ENCODE measurements at places on chromosomes 16 and 17.

GRCh38 chr17:1095090-1095852 lies 84.5 kb downstream of the ABR start:
- DNase-seq, result no peak

GRCh38 chr17:13787636-13788035 lies 185.9 kb upstream of the HS3ST3A1 start:
- no peak for DNase-seq

- DNase-seq, result no peak
Measured at GRCh38 chr16:67948015-67948414, 4.1 kb upstream of the LCAT start.

DNA sequence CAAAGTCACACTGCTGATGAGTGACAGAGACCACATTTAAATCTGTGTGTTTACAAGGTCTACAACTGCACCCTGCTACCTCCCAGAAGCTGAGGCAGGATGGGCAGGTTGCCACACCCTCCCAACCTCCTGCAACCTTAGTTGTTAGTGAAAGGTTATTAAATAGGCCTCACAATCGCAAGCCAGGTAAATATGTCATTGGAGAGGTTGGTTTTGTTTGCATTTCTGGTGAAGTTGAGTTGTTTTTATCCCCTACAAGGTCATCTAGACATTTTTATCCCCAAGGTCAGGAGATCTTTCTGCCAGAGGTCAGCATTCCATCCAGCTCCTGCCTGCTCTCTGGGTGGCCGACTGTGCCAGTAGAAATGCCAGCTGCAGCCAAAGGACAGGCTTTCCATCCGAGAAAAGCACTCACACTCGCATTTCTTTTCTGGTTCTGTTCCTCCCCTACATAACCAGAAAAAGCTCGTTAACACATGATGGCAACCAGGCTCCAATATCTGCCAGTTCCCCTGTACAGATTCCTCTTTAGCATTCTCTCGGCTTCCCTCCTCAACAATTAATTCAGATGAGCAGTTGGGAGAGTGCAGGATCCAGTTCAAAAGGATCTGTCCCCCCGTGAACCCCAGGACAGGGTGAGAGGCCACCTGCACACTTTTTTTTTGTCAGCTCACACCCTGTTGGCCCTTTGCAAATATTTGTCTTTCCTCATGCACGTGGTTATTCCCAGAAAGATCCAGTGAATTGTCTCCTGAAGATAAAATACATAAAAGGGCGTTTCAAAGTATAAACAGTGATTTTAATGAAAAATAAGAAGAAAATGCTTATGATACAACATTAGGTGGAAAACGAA lies 562.8 kb downstream of the MAF start:
- no peak for DNase-seq

- DNase-seq, result no peak
Measured at GRCh38 chr16:23734176-23734893, 20.5 kb upstream of the CHP2 start.

GRCh38 chr16:88747588-88748301 lies 37.3 kb downstream of the PIEZO1 start:
- DNase-seq, result no peak

DNA sequence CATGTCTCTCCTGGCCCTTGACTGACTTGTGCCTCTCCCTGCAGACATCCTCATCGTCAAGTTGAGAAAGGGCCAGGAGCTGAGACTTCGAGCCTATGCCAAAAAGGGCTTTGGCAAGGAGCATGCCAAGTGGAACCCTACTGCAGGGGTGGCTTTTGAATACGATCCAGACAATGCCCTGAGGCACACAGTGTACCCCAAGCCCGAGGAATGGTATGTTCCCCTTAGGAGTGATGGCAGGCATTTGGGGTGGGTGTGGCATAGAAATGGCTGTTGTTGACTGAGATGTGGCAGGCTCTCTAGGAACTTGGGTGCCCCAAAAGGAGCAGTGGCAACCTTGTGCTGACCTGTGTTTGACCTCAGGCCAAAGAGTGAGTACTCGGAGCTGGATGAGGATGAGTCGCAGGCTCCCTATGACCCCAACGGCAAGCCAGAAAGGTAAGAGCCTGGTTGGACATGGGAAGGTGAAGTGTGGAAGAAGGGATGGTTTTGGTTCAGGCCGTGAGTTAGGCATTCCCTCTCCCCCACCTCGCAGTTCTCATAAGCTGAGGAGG lies 7.5 kb downstream of the POLR2C start:
- no peak for DNase-seq

GRCh38 chr17:40278414-40278813 lies 9.3 kb upstream of the CDC6 start:
- DNase-seq, result no peak

DNA sequence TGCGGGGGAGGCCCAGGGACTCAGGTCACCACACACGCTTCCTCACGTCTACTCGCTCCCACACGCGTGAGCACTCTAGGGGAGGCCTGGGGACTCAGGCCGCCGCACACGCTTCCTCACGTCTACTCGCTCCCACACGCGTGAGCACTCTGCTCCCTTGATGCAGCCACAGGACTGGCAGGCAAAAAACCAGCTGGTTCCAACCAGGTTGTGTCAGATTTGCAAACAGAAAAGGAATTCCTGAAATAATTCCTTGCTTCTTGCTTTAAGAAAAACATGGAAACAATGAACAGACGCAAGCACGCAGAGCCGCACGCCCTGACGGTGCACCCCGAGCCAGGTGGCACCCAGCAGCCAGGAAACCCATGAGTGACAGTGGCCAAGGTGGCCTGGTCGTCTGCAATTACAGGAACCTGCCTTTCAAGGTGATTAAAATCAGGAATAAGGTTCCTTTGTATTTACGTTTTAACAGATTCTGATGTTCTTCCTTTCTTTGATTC lies 37.9 kb downstream of the LMF1 start:
- DNase-seq, result no peak

GRCh38 chr16:88057656-88058055 lies 106.4 kb downstream of the BANP start:
- no peak for DNase-seq

- DNase-seq, result no peak
Measured at GRCh38 chr16:79640513-79641360, 40.2 kb upstream of the MAF start.

DNA sequence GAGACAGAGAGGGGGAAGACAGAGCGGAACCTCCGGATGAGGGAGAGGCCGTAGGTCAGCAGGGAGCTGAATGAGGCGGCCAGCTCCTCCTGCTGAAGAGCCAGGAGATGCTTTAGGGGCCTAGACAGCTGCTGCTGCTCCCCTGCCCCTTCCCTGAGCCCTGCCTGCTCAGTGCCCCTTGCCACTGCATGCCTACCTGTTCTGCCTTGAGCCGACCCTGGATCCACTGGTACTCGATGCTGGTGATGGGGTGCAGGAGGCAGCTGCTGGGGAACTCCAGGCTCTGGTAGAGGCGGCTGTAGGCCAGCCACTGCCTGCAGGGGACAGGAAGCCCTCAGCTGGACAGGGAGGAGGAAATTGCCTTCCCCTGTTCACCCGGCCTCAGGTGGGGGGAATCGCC lies 7.6 kb downstream of the UNC13D start:
- DNase-seq, result no peak

DNA sequence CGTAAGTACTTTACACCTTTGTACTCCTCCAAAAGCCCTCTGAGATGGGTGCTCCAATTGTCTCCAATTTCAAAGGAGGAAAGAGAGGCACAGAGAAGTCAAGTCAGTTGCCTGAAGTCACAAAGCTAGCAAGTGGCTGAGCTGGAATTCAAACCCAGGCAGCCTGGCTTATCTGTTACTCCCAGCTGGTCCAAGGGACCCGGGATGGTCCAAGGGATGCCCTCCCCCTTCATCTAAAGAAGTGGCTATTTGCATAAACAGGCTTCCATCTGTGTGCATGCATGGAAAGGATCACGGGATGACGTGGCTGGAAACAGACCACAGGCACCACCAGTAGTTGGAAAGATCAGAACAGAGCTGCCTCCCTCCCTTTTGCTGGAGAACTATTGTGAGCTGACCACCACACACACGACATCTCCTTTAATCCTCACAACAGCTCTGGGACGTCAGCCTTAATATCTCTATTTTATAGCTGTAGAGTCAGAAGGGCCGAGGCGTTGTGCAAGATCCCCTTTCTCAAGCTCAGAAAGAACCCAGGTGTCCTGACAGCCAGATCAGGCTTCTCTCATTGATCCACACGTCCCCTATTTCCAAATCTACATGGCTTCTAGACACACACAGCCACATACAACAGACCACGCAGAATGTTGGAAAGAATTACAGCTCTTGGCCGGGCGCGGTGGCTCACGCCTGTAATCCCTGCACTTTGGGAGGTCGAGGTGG lies 10.9 kb upstream of the COL1A1 start:
- no peak for DNase-seq
